T1000 (cell line): ENCODE measurements at places on chromosomes 5 and 9.

DNA sequence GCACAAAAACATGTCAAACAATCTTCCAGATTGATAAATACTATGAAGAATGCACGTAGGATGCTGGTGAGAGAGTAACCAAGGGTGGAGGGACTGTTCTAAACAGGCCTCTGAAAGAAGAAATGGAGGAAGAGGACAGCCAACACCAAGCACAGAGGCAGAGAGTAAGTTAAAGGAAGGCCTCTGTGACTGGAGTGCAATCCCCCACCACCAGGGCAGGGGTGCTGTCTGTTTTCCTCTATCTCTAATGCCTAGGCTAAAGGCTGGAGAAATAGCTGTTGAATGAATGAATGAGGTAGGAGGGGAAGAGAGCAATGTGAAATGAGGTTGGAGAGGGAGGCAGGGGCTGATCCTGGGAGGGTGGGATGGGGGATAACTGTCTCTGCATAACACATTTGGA is 88.9 kb downstream of the ANKRD55 start:
- no peak for DNase-seq

DNA sequence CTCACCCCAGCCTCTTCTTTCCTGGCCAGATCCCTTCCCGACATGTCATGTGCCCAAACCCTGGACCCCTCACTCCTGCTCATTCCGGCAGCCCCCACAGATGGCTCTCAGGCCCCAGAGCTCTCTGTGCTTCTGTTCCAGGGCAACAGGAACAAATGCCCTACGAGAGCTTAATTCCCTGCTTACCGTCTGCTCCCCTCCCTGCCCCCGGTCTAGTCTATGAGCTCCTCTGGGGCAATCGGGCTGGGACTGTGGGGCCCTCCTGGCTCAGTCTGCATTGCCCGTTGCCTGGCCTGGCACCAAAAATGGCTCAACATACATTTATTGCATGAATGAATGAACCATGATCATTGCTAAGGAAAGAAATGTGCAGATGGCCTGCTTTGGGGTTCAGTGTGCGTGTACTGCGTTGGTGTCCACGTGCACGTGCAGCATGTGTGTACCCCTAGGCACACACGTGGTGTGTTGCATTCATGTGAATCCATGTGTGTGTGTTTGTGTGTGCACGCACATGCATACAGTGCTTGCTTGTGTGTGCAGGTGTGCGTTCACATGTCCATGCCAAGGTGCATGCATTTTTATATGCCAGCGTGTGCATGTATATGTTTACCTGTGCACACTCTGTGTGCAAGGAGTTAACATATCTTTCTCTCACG is 201.2 kb upstream of the IER5L start:
- DNase-seq: no peak

DNA sequence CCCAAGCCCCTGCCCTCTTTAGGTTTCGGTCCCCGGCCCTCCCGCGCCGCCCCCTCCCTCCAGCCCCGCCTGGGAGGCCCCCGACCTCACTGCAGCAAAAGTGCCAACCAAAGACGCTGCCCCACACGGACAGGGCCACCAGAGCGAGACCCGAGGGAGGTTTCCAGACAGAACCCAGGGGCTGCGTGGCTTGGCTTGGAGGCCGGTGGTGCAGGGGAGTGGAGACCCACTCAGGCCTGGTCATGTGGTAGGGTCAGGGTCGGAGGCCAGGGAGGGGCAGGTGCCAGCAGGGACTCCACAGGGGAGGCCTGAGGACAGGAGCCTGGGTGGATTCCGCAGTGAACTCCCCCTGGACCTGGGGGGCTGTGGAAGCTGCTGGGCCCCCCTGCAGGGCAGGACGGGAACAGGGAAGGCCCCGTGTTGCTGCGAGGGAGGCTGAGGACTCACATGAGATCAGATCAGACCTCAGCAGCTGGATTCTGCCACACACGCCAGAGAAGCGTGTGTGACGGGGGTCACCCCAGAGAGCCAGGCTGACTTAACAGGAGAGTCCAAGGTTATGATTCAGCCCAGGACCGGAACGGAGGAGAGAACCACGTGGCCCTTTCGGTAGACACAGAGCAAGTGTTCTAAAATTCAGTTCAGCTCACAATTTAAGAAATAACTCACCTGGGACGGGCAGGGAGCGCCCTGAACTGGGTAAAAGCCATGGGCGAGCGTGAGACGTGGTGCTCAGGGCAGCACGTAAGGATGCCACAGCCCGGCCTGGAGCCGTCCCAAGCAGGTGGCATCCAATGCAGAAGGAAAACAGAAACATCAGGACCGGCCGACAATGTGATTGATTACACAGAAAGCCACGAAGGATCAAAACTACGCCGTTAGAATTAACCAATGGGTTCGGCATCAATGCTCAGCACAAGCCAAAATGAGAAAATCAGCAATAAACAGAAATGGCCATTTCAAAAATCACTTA is 38.9 kb downstream of the EXD3 start:
- no peak for DNase-seq

DNA sequence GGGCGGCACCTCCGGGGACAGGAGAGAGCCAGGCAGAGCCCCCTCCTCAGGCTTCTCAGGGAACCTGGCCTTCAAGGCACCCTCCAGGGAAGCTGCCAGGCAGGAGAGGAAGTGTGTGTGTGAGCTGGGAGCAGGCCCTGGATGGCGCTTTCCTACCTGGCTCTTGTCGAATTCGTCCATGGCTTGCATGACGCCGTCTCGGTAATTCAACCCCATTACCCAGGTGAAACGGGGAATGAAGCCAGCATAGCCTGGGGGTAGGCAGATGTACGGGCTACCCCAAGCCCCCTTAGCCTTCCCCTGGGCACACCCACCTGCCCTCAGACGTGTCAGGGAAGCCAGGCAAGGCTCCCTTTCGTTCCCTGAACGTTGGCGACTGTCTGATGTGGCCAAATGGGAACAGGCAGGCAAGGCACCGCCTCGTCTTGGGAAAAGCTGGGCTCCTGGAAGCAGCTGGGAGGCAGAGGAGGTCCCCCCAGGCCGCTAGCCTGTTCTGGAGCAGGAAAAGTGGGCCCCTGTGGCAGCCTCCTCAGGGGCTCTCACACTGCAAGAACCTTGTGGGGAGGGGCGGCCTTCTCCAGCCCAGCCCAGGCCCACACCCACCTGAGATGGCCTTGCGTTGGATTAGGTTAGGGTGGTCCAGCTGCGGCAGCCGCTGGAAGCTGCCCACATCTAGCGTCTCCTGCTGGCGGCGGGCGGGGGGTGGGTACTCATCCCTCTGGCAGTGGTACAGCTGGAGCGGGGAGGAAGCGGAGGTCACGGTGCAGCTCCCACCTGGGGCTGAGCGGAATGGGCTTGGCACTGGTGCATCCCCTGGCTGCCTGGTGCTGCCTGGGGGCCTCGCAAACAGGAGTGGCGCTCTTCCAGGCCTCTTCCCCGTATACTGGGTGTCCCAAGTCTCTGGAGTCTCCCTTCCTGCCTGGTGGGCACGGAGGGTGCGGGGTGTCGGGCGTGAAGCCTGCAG is 3.7 kb downstream of the TUBB4B start:
- no peak for DNase-seq

- DNase-seq: no peak
Observed at GRCh38 chr5:95440825-95441224, 49.7 kb downstream of the FAM81B start.

GRCh38 chr9:10260501-10260900 is 352.3 kb downstream of the PTPRD start:
- no peak for DNase-seq

DNA sequence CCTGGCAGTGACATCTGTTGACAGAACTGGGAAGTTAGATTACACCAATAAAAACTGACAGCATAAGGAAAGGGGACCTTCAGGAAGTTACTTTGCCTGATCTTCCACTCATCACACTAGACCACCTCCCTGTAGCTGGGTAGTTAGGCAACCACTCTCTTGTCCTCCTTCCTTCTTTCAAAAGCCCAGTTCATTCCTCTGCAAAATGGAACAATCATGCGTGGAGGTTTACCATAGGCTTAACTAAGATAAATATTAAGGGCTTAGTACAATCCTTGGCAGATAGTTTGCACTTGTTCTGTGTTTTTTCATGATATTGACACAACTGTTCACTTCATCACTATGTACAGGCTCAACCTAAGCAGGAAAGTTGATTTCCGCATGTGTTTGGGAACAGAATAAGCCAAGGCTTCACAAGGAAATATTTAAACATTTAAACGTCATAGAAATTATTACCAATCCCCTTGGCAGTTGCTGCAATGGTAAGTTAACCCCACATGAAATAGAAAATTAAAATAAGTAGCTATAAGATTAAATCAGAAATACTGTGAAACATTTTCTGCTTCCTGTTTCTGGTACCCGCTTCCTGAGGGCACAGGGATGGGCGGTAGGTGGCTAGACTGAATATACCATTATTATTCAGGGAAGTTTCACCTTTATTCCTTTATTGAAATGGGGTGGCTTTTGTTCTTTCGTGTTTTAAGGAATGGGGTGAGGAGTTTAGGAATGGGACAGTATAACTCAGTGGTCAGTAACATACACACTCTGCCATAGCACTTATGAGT is 9.9 kb upstream of the PTGER4 start:
- no peak for DNase-seq

- DNase-seq: no peak
Observed at GRCh38 chr5:152864991-152865390, 459.9 kb upstream of the NMUR2 start.

- peak; percentile 7 for DNase-seq
Observed at GRCh38 chr9:73151653-73152542, at the start of gene ANXA1. Gene ANXA1, plus strand, starts transcription at chr9:73151865. Its CDS starts 6,671 bp downstream, at chr9:73158536.

- no peak for DNase-seq
Observed at GRCh38 chr5:151121665-151122064, 35.9 kb downstream of the ANXA6 start.

- no peak for DNase-seq
Observed at GRCh38 chr9:88536023-88536324, 996 bp downstream of the NXNL2 start.

GRCh38 chr5:63323926-63324325 is 638.3 kb downstream of the HTR1A start:
- no peak for DNase-seq

DNA sequence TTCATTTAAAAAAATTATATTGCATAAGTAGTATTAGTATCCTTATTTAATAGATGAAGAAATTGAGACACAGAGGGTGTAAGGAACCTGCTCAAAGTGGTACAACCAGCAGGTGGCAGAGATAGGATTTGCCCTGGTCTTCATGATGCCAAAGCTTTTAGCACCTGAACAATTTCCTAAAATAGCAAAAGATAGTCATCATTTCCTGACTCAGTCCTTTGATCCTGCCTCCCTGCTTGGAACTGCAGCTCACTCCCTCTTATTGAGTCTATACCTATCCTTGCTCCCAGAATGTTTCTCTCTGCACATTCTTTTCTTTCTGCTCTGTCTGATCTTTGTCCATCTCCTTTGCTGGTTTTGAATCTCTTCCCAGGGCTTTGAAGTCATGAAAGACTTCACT is 155.8 kb downstream of the FRMD3 start:
- no peak for DNase-seq

- DNase-seq: no peak
Observed at GRCh38 chr5:56637321-56637920, 177.9 kb upstream of the MAP3K1 start.

- no peak for DNase-seq
Observed at GRCh38 chr5:172593721-172594235, 47.3 kb upstream of the NEURL1B start.
